ENCODE measurements at places on chromosomes 1 and 21.

- DNase-seq, result no peak
Observed at GRCh38 chr1:221768444-221769066, 26.7 kb upstream of the DUSP10 start.

DNA sequence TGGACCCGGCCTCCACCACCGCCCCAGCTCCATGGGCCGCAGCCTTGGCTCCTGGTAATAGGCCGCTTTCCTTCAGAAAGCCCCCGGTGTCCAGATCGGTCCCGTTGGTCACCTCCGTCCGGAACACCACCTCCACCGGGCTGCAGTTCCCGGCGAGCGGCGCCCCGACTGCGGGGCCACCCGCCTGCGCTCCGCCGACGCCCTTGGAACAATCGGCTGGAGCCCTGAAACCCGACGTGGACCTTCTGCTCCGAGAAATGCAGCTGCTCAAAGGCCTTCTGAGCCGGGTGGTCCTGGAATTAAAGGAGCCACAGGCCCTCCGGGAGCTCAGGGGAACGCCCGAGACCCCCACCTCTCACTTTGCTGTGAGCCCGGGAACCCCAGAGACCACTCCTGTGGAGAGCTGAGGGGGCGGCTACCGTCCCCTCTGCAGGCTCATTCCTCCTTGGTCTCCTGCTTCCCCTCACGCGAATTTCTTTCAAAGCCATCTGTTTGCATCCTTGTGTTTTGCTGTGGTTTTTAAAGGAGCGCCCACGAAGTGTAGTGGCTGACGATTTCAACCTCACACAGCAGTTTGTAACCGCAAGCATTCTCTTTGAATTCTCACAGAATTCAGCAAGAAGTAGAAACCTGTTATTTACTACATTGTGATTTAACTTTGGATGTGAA is 6.0 kb downstream of the FCRLB start:
- no peak for DNase-seq

DNA sequence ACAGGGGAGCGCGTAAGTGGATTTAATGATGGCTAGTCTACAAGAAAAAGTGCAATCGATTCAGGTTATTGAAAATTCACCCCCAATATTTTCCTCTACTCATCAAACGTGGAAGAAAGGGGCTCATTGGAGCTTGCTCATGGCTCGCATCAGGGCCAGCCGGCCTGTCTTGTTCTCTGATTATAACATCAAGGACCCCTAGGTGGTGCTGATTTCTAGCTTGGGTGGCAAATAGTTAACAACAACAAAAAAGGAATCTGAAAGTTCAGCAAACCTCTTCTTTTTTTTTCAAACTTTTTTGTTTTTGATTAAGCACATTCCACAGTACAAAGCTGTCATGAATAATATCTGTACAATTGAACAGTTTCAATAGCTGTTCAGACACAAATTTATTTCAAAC is 35.8 kb upstream of the SOD1 start:
- DNase-seq, result no peak

- no peak for DNase-seq
Observed at GRCh38 chr1:184163674-184164465, 112.3 kb downstream of the TSEN15 start.

- no peak for DNase-seq
Observed at GRCh38 chr1:197200272-197200899, 53.9 kb upstream of the ASPM start.

- DNase-seq, result peak; percentile 42
Observed at GRCh38 chr1:239976130-239976968, 115.3 kb upstream of the FMN2 start.

DNA sequence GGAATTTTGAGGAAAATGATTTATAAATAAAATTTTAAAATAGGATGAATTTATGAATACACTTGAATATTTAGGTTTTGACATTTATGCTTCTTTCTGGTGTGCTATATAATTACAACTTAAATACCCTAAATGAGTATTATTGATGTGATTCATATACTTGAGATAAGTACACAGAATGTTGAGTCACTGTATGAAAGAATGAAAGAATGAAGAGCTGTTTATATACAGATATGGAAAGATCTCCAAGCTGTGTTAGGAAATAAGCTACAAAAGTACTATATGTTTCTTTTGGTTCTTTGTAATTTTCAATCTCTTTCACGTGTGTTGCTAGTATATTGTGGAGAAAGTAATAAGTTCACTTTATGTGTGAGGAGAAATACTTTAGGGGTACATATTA is 147.2 kb downstream of the RASAL2 start:
- DNase-seq, result no peak

GRCh38 chr1:217379336-217379735 is 251.6 kb downstream of the GPATCH2 start:
- DNase-seq, result no peak

DNA sequence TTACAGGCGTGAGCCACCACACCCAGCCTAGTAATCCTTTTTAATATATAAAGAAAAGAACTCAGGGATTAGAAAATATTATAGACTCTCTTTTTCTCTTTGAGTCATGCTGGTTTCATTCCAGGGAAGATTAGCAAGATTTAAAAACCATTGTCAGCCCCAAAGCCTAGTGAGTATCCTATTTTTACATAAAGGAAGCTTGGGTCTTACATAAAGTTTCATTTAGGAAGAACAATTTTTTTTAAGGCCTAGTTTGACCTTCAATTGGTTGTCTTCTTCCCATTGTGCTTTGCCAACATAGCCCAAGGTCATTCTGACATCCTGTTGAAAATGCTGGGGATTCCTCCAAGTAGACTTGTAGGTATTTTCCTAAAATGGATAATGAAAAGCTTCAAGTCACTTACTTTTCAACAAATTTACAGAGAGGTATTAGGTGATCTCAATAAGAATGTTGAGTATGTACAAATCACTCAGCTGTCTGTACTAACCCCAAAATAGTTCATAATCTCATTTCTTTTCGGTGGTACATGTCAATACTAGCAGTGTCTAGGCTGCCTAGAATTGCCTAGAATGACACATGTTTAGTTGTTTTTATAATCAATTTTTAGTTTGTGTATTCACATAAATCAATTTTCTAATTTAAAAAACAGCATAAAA is 4.3 kb upstream of the KIF14 start:
- DNase-seq, result no peak

GRCh38 chr1:26373281-26373680 is 731 bp upstream of the ZNF683 start:
- DNase-seq, result no peak

DNA sequence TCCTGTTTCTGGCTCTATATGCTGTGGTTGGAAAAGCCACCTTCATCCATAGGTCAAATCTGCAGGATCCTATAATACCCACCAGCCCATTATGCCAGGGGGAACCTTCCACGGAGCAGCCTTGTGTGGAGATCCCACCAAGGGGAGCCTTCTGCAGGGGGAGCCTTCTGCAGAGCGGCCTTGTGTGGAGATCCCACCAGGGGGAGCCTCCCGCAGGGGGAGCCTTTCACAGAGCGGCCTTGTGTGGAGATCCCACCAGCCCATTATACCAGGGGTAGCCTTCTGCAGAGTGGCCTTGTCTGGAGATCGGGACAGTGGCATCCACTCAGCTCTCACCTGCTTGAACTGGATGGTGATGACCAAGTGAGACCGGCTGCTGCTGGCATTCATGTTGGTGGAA is 85.3 kb downstream of the SCCPDH start:
- no peak for DNase-seq

GRCh38 chr1:215595231-215595630 is 28.1 kb downstream of the KCTD3 start:
- no peak for DNase-seq

GRCh38 chr1:3834701-3835100 is 22.3 kb downstream of the CEP104 start:
- DNase-seq, result no peak

DNA sequence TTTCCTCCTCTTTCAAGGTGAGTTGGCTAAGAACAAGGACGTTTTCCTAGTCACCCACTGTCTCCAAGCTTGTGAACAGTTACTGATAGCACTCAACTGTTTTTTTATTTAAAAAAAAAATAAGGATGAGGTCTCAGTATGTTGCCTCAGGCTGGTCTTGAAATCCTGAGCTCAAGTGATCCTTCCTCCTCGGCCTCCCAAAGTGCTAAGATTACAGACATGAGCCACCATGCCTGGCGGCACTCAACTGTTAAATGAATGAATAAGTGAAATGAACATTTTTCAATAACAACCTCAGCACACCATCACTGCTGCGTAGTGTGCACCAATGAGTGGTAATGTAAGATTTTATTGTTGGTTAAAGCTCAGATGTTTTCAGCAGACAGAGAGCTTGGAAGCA is 214.1 kb upstream of the NRIP1 start:
- no peak for DNase-seq

DNA sequence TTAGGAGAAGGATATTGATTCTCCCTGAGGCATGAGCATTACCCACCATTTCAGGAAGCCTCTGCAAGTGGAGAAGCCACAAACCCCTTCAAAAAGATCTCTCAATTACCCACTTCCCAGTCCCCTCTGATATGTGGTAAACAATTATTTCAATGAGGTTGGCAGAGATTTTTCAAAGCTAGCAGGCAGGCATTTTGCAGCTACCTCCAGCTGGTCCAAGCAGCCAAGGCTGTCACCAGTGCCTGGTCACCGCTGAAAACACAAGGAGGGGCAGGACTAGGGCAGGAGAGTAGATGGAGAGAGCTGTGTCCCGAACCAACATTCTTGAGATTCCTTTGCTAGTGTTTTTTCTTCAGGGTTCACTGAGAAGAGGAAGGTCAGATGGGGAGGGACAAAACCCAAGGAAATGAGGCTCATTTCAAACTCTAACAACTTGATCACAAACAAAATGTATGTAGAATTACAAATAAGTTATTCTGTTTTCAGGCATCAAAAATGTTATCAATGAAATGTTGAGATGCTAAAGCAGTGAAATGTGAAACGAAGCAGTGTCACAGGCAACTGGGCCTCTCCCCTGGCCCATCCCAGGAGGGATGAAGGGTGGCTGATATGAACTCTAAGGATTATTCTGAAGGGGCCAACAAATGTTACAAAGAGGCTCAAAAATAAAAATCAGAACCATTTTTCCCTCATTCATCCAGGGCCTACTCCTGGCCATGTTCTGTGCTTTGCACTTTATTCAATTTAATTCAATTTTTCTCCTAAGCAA is 22.3 kb downstream of the APP start:
- no peak for DNase-seq

GRCh38 chr21:34969423-34970166 is 79.5 kb downstream of the RUNX1 start:
- no peak for DNase-seq

All from activated T-cell treated with anti-CD3 and anti-CD28 coated beads, Interleukin-2, amount 50 U/mL, for 24 hours (primary cell).